Upper lobe of right lung (tissue), 1 donor: ENCODE measurements at places on chromosomes 12 and 14. TPM values are rescaled to one million over a fixed set of nuclear protein-coding genes. Genes with fewer than 3 reads are reported as not detected.

GRCh38 chr12:42236017-42236416, 2.0 kb downstream of the YAF2 start:
- DNase-seq: no peak

DNA sequence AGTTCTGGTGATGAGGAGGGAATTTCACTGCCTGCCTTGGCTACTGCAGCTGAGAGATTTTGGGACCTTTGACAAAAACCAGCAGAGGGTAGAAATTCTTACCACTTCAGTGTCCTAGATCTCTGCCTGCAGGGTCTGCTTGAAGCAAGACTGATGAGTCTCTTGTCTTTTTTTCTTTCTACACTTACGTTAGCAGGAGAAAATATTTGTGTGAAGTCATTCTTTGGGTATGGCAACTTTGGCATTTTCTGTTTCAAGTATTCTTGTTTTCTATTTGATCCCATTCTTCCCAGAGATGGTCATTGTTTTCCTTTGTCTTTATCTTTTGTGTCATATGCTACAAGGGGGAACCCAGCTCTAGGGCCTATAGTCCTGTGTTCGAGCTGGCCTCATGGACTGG, 65.6 kb upstream of the FERMT2 start:
- DNase-seq: no peak

- peak; percentile 76 for DNase-seq
Observed at GRCh38 chr14:60721326-60722106, 2.6 kb downstream of the SIX4 start.

DNA sequence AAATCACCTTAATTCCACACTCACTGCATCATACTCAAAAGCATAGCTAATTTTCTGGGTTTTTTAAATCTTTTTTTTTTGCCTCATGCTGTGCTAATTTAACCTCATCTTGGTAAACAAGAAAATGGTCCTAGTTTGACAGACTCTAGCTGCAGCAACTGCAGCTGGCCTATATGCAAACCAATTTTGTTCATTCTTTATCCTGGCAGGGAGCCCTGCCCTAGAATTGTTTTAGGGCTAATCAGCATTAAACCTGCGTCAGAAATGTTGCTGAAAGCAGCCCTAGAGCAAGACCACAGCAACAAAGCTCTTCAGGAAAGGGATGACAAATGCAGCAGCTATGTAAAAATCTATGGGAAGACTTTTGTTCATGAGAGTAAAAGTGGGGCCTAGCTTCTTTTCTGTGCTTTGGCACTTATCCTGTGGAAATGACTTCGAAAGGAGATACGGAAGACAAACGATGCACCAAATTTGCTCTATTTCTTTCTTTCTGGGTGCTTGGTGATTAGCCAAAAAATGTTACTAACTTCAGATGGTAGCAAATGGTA, 72.2 kb downstream of the DENND5B start:
- DNase-seq: no peak

DNA sequence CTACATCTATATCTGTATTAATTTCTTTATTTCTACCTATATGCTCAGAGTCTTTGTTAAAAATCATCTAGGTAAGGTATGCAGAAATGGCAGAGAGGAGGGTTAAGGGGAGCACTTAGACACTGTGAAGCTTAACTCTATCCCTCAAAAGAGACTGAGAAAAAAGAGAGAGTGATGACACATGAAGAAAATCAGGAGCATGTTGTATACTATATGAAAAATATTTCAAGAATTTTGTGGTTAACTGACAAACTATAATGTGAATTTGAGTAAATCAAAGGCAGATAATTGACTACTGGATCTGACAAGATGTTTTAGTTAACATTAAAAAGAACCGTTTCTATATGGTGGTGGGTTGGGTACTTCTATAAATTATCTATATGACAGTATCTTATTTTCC, 1814.2 kb upstream of the SEL1L start:
- DNase-seq: no peak

GRCh38 chr12:55699471-55700055, 8.1 kb downstream of the ITGA7 start:
- DNase-seq: peak; percentile 28

DNA sequence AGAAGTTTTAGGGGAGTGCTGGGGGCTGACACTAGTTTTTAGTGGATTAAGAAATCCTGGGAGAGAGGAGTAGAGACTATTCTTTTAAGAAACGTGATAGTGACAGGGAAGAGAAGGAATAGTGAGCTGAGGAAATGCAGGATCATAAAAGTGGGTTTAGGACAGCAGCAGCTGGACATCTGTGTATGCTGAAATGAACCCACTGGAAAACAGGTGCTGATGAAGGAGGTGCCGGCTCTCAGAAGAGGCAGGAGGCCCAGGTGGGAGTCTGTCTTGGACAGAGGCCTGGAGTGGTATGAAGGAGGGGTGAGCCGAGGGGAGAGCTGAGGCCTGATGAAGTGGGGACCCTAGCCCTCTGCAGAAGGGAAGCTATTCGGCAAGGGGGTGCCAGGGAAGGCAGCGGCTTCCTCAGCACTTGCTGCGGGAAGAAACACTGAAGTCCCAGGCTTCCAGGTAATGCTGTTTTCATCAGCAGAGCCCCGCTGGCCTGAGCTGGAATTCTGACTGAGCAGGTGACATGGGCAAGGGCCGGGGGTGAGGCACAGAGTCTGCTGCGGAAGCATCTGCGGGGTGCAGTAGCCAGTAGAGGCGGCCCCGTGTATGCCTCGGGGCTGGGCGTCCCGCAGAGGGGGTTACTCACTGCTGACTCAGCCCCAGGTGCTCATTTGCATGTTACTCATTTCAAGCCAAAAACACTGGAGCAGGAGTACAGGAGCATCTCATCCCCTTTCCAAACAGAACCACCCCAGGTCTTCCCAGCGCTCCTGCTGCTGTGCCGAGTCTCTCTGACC, 89.7 kb downstream of the TMCC3 start:
- DNase-seq: no peak

DNA sequence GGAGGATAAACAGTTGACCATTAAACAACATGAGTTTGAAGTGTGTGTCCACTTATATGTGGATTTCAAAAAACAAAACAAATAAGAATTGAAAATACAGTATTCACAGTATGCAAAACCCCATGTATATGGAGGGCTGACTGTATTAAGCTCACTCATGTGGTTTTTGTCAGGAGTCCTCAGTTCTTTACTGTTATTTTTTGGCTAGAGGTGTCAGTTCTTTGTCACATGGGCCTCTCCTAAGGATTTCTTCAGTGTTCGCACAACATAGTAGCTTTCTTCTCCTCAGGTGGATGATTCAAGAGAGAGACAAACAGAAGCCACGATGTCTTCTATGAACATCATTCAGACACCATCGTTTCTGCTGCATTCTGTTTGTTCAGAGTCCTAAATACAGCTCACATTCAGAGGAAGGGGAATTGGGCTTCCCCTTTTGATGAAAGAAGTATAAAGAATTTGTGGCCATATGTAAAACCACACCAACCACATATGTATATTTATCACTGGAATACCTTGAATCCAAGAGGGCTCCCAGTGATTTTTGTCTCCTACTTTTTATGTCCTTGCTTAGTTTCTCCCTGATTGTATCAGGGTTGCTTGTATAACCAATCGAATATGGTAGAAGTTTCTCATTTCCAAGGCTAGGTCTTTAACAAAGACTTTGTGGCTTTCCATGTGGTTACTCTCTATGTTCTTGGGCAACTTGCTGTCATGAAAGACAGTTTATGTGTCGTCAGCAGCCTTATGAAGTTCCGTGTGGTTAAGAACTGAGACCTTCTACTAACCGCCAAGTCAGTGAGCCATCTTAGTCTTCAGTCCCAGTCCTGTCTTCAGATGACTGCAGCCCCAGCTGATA, 18.9 kb downstream of the MNAT1 start:
- DNase-seq: no peak

GRCh38 chr14:79724934-79725717, 486.2 kb downstream of the DIO2 start:
- no peak for DNase-seq

DNA sequence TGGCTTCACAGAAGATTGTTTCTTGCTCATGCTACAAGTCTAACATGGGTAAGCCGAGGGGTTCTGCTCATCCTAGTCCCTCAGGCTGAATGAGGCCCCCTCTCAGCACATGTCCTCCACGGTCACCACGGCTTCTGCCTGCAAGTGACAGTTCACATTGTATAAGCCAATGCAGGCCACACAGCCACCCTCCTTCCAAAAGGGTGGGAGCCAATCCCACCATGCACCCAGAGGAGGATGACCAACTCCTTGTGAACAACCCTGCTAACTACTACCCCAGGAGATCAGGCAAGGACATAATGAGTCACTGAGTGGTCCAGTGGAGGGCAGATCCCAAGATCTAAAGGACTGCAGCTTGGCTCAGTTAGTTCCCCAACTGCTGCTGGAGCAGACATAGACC, 6.1 kb downstream of the SPRING1 start:
- no peak for DNase-seq

DNA sequence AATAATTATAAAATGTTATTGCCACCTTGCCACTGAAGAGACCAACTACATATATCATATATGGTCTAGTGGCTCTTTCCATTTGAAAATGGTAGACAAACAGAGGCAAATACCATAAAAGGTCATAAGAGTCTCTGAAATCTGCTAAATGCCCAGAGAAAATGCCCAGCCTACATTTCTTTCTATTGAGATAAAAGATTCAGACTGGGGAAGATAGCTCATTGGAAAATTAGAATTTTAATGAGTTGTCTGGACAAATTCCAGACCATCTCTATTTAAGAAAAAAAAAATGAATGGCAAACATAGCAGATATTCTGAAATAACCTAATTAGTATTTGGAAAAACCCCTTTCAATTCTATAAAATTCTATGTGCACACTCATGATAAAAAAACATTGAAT, 79.9 kb upstream of the BBS10 start:
- DNase-seq: no peak

The PRPH gene
- total RNA-seq: not detected

The PRMT5 gene
- total RNA-seq: 38.9 TPM

The SEC23A gene
- total RNA-seq: 61.0 TPM

The IAPP gene
- not detected for total RNA-seq
